ENCODE measurements at places on chromosomes 16 and 17.

DNA sequence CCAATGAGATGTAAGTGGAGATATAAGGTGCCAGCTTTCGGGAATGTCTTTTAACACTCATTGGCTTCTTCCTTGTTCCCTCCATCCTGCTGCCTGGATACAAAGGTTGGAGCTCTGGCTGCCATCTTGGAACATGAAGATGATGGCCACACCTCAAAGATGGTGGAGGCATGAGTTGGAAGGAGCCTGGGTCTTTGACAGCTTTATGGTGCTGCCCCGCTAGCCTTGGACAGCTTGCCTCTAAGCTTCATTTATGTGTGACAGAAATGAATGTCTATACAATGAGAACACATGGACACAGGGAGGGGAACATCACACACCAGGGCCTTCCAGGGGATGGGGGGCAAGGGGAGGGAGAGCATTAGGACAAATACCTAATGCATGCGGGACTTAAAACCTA lies 13.6 kb downstream of the GP2 start:
- DNase-seq = no peak

DNA sequence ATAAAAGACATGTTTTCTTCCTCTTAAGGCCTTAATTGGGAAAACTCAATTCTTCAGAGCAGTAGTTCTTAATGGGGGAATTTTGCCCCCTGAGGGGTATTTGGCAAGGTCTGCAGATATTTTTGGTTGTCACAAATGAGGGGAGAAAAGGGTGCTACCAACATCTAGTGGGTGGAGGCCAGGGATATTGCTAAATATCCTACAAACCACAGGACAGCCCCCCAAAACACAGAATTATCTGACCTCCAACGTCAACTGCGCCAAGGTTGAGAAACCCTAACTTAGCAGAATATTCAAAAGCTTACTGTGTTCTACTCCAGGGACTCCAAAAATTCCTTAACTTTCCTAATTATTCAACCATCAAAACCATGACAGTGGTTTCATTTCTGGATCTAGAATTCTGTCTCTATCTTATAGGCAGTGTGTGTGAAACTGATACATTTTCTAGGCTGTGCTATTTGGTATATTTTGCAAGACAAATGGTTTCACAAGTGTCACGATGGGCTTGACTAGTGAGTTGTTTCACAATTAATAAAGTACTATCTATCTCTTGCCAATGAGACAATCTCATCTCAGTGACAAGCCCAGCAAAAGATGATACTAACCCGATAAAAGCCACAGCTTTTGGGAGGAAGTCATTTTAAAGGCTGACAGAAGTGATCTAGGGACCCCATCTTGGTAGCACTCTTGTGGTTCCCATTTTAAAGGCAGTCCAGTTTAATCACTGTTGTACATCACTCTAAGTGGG lies 14.7 kb downstream of the TXNDC11 start:
- DNase-seq = no peak

DNA sequence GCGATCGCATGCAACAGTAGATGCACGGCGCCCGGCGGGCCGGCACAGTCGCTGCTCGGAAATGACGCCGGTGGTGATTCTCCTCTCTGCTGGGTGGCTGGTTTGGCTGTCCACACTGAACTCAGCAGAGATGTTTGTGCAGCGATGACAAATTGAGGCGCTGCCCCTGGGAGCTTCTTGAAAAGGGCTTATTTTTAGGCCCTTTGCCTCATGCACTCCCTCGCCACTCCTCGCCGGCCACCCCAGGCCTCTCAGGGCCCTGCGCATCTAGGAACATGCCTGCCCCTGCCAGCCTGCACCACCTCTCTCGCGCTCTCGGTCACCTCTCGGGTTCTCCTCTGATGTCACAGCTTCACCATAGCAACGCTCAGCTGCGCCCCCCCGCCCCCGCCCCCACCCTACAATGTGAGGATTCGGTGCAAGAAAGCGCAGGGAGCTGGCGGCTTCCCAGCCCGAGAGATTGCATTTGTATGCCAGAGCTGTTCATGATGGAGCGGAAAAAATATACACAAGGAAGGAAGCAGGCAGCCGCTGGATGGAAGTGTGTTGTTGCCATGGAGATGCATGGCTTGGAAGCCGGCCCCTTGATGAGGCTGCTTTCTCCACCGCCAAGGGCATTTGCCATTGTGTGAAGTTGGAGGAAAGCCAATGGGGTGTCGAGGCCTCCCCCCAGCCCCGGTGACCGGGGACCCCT lies 81.3 kb upstream of the PLCG2 start:
- peak; percentile 59 for DNase-seq

DNA sequence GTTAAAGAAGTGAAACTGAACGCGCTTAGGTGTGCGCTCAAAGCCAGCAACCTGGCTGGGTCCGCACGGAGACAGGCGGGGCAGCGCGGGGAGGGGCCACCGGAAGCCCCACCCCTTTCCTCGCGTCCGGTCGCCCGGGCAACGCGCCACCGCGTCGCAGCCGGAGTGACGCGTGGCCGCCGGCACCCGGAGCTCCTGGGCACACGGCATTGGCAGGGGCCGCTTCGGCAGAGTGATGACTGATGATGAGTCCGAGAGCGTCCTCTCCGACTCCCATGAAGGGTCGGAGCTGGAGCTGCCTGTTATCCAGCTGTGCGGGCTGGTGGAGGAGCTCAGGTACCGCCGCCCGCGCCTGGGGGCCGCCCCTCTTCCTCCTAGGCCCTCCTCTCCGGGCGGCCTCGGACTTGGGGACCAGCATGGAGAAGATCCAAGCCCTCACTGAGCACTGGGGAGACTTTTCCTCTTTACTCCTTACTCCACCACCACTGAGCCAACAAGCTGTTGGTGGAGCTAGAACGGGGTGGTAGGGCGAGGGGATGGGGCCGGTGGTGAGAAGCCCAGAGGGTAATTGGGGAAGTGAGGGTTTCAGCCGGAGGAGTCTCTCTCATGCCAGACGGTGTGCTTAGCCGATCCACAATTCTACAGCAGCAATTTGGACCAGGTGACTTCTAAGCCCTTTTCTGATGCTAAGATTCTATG lies 44.9 kb downstream of the PRSS54 start:
- peak; percentile 86 for DNase-seq

DNA sequence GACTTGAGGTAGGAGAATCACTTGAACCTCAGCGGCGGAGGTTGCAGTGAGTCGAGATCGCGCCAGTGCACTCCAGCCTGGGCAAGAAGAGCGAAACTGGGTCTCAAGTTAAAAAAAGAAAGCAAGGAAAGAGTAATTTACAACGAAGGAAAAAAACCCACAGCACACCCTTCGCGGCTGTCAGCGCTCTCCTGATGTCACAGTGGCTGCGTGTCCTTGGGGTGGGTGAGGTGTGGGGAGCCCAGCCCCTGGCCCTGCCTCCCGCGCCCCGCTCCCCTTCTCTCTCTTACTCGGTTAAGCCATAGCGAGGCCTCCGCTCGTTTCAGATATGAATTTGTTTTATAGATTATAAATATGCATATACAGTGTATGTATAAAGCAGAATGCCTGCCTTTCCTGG lies 740 bp upstream of the JPT2 start:
- no peak for DNase-seq

DNA sequence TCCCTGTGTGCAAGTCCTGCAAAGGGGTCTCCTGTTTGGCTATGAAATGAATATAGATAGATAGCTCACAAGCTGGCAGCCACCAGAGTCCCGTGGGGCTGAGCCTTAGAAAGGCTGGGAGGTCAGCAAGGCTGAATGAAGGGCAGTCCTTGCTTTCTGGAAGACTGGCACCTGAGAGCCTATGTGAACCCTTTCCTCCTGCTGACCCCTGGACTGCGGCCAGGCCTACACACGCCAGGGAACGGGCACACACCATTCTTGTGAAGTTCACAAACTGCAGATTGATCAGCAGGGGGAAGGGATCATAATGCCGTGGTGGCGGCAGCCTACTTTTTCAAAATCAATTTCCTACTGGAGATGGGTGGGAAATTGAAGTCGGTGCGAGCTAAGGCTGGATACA lies 985 bp upstream of the C17orf107 start:
- peak; percentile 42 for DNase-seq

Measured in right forelimb (tissue), 1 donor.